ENCODE measurements at places on chromosomes 1 and 21.

- DNase-seq: no peak
Observed at GRCh38 chr1:62612770-62613169, 15.4 kb downstream of the ANGPTL3 start.

DNA sequence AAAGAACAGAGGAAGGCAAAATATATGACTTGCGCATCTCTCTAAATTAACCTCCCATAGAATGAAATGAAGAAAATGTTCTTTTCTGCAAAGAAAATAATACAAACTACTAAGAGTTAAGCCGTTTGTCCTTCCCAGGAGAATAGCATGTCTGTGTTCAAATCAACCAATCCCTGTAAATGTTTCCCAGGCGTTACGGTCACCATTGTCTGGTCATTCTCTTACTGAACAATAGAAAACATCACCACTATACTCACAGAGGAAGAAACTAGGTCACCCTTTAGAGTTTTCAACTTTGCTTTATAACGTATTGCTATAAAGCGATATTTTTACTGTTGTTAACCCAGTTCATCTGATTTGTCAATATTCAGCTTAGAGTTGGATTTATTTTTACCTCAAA lies 34.1 kb downstream of the COL11A1 start:
- no peak for DNase-seq

DNA sequence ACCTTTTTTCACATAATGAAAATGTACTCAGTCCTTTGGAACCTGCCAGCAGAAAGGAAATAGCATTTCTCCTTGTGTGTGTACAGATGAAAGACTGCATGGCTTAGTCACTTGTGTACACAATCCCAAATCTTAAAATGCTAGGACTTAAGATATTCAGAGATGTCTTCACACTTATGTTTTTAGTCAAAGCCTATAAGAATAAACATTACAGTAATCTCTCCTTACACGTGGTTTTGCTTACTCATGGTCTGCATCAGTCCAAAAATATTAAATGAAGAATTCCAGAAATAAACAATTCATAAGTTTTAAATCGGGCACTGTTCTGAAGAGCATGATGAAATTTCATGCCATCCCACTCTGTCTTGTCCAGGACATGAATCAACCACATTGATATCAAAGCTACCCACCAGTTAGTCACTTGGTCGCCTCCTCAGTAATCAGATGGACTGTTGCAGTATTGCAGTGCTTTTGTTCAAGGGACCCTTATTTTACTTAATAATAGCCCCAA lies 75.7 kb upstream of the RRP15 start:
- DNase-seq: no peak

DNA sequence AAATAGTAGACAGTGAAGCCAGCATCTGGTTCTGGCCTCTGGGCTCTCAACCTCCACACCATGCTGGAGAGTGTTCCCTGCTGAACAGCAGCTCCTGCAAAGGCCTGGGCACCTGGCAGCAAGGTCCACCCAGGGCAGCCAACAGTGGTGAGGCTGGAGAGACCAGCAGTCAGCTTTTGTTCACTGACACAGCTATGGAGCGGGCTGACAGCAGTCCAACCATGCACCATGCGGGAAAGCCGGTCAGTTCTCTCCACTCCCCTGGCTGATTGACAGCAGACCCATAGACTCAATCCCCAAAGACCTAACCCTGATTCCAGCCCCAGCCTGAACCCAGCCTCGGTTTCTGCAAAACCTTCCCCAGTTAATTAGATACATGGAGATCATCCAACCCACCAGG lies 49.0 kb downstream of the KLHDC7A start:
- no peak for DNase-seq

- no peak for DNase-seq
Observed at GRCh38 chr1:192702212-192702902, 66.4 kb downstream of the RGS13 start.

GRCh38 chr1:14780271-14780670 lies 181.8 kb downstream of the KAZN start:
- DNase-seq: peak; percentile 79

DNA sequence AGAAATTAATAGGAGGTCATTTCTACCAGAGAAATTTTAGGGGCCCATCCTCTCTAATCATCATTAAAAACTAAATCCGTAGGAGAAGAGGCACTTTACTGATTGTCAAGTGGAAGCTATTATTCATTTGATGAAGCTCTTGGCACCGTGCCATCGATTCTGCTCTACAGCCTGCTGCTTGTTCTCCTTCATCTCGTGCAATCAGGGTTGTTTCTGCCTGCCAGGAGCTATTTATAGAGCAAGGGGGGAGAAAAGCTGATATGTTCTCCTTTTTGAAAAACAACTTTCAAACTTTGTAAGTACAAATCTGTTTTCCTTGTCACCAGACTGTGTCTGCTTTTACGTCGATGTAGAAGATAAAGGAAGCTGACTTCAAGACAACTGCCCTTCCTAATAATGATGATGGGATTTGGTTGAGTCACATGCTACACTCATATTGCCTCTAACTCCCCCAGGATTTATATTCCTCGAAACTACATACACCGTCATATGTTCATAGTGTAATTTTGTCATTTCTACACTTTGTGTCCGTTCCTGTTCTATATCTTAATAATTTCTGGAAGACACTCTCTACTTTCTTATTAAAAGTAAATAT lies 169.6 kb upstream of the LHX8 start:
- no peak for DNase-seq

DNA sequence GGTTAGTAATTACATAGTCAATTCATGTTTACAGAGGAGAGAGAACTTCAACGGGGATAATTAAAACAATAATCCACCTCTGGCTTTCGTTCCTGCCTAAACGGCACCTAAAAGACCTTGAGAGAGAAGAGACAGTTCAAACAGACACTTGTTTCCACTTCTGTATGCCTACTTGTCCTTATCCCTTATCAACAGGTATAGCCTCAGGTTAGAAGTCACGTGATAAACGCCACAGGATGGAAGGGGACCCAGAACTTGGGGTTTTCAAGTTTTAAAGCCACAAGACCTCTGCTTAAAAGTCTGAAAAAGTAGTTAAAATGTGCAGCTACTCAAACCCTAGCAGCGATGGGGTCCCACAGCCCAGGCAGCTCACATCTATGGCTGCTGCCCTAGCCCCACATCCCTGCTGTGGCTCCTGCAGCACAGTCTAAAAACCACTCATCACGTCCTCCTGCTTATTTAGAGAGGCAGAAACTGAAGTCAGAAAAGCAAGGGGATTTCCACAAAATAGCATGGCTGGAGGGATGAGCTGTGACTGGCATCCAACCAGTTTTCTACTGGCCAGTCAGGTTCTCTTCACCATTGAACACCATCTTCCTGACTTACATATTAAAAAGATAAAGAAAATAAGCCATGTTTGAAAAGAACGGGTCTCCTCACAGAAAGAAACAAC lies 51.2 kb upstream of the SEC16B start:
- DNase-seq: no peak

DNA sequence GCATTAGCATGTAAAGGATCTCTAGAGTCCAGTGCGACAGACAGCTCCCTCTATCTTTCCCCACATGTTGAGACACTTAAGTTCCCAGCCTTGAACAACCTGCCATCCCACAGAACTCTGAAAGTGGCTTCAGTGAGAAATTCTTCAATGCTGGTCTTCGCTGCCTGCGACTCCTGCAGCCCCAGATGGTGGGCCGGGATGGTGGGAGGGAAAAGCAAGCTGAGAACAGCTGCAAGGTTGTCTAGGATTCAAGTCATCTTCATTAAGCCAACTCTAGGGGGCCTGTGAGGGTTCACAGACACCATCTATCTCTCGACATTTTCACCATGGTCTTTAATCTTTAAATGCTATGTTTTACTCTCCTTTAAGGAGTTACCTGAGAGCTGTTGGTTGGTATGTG lies 185.5 kb upstream of the C1orf174 start:
- no peak for DNase-seq

- DNase-seq: no peak
Observed at GRCh38 chr1:200894712-200895442, at the start of gene INAVA. INAVA (plus strand) TSS chr1:200894900; CDS start chr1:200898401, 3,501 bp downstream.

GRCh38 chr1:241391926-241392710 lies 35.1 kb upstream of the RGS7 start:
- DNase-seq: no peak

DNA sequence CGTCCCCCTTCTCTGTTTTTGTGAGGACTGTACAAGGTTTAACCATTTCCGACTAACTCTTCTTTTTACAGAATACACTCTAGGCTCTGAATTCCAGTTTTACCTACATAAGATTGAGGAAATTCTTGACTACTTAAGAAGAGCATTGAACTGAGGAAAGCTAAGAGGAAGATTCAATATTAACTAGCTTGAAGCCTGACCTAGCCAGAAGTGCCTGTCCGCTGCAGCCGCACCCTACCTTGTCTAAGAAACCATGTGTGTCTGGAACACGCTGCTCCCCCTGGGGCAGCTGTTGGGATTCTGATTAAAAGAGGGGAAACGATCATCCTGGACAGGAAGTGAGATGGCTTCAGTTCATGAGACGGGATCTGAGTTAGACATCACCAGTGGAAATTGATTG lies 28.9 kb downstream of the CA6 start:
- no peak for DNase-seq

DNA sequence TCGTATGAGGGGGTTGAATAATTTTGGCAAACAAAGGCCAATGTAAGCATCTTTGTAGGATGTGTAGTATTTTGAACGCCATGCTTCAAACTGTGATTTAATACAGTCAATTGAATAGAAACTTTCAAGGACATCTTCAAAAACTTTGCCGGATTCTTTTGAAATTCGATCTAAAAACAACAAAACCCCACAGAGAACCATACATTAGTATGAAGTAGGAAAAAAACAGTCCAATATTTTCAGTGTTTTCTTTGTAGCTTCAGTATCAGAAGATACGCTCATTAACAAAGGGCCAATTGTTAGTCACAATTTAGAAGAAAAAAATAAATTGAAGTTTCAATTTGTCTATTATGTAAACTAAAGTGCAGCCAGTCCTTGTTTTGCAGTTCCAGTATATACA lies 20.7 kb upstream of the SYNJ1 start:
- no peak for DNase-seq

DNA sequence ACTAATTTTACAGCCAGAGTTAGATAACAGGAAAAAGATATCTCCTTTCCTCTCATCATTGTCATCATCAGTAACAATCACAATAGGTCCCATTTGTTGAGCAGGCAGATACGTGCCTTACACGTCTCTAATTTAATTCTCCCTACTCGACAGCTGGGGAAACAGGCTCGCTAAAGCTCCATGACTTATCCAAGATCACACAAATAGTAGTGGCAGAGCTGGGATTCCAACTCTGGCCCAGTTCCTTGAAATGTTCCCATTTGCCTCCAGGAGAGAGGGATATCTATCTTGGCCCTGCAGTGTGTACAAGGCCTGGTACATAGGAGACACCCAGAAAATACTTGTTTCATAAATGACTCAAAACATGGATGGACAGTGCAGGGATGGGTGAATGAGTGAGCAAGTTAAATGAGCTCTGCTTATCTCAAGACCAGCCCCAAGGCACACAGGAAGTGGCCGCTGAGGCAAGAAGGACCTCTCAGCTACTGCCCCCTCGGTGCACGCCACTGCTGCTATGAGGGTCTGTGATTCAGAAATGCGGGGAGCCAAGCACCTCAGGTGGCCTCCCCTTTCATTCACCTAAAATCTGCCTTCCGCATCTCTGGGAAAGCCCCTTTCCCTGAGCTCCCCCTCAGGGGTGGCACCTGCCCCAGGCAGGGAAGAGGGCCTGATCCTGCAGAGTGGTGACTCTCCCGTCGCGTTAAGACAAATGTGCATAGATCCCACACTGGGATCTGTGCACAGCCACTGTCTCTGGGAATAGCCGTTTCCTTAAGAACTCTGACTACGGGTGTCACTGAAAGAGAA lies 3.6 kb downstream of the KCNN3 start:
- DNase-seq: no peak

- peak; percentile 76 for DNase-seq
Observed at GRCh38 chr1:36924282-36924811, 110.0 kb downstream of the GRIK3 start.

- no peak for DNase-seq
Observed at GRCh38 chr1:10635085-10635896, 160.5 kb downstream of the PEX14 start.

DNA sequence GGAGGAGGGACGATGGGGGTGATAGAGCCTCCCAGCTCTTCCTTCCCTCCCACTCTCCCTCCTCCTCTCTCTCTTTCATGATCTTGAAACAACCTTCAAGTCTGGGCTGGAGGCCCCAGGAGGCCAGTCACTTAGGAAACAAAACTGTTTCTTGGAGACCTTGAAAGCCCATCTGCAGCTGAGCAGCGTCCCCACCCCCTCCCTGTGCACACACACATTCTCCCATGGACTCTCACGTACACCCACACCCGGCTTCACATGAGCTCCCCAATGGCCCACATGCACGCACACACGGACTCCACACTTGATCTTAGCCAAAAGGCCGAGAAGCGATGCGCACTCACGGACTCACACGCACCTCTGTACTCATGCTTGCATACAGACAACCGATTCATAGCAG lies 3.2 kb upstream of the ATP1A2 start:
- DNase-seq: no peak

GRCh38 chr1:190176776-190177175 lies 300.9 kb downstream of the BRINP3 start:
- no peak for DNase-seq

DNA sequence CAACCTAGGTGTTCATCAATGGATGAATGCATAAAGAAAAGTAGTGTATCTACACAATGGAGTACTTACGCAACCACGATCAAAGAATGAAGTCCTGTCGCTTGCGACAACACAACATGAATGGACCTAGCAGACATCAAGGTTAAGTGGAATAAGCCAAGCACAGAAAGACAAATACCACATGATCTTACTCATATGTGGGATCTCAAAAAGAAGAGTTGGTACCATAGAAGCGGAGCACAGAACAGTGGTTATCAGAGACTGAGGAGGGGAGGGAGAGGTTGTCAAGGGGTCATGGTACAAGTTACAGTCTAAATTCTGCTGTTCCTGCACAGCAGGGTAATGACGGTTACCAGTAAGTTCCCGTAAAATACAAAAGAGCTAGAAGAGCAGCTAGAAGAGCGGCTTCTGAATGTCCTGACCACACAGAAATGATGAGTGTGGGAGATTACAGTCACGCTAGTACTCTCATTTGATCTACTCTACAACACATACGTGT lies 36.7 kb downstream of the NPHP4 start:
- DNase-seq: no peak

- no peak for DNase-seq
Observed at GRCh38 chr1:95088303-95088702, 15.6 kb upstream of the ALG14 start.

GRCh38 chr21:44337941-44338895 lies 972 bp downstream of the CFAP410 start:
- peak; percentile 43 for DNase-seq

DNA sequence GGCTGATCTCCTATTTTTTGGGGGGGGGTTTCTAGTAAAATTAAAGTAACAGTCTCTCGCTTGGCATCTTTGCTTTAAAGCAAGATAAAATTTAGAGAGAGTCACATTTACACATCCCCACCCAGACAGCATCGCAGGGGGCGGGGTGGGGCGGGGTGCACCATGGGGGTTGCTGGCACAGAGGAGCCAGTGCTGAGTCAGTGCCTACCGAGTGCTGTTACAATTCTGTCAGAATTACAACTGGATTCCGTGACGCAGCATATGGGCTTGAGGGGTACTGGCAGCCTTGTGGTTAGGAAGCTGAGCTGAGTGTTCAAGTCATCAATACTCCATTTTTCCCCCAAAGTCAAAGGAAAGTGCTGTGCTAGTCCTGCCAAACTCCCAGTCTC lies 175.9 kb downstream of the PRDM16 start:
- no peak for DNase-seq

- DNase-seq: no peak
Observed at GRCh38 chr1:236699366-236699765, 13.1 kb downstream of the ACTN2 start.

All from suppressor macrophage treated with lipopolysaccharide for 1 hour (primary cell).